ENCODE measurements at places on chromosomes 5 and 9.
A peak's percentile ranks its signal among the peaks of the same experiment; 100 is the strongest.

DNA sequence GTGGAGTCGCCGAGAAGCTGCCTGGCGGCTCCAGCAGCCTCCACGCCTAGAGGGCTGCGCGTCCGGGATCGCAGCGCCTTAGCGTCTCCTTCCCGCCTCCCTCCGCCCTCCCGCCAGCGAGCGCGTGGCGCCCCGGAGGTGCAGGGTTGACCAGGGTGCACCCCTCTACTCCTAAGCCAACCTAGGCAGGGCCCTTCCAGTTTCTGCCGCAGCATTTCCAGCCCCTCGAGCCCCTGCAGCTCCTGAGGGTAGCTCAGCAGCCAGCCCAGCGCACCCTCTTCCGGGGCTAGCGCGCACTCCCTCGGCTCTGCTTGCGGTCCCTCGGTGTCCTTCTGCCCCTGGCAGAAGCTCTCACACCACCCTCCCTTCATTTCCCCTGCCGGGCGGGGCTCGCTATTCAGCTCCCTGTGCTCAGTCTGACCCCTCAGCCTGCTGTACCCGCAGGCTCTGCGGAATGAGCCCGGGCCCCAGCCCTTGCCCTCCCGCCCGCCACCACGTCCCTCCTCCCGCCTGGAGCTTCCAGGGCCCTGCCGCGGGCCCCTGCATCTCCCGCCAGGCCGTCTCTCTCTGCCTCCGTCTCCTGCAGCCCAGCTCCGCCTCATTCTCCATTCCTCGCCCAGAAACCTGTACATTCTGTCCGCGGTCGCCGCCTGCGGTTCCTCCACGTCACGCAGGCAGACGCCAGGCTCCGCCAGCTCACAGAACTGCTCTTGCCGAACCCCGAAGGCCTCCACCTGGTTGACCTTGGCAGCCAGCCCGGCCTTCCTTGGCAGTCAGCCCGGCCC lies 61.8 kb downstream of the SPATA31C2 start:
- peak; percentile 30 for DNase-seq

DNA sequence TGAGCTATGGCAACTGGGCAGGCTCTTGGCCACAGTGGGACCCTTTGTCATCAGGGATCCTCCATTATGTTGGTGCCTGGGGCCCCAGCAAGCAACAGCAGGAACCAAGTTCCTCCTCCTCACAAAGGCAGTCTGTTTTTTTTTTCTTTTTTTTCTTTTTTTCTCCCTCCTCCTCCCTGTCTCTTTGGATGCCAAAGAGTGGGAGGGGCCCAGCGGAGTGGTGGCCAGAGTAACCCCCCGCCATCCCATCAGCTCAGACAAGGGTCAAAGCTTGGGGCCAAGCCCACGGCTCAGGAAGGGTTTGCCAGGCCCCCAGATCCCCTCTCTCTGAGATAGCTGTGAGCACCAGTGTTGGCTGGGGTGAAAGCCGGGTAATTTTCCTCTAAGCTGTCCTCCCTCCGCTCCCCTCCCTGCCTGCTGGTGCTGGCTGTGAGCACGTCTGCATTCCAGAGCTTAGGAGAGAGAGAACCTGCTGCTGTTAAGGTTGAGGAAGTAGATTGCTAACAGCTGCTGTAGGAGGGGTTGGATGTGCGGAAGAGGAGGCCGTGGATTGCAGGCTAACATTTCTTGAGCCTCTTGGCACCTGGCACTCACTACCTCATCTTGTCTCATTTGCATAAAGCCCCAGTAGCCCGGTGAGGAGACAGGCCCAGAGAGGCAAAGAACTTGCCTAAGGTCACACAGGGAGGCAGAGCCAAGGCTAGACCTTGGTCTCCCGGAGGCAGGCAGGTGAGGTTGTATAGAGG lies 21.2 kb downstream of the GSN start:
- DNase-seq: no peak

DNA sequence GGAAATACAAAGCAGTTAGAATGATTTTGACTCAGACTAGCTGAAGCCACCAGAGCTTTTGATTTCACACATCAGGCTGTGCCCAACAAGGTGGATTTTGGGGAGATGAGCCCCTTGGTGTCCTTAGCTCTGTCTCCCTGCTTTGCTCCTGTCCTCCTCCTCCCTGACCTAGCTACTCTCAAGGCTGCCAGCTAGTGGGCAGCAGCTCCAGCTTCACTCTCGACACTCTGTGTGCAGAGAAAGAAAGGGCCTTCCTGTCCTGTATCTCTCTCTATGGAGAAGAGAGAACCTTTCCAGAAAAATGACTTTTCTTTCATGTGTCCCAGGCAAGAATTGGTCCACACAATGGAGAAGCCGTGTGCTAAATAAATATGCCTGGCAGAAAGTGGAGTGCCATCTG lies 446.2 kb downstream of the SEMA5A start:
- no peak for DNase-seq

- no peak for DNase-seq
These were observed 6.4 kb downstream of the PRKAA1 start for GRCh38 chr5:40791715-40792139.

DNA sequence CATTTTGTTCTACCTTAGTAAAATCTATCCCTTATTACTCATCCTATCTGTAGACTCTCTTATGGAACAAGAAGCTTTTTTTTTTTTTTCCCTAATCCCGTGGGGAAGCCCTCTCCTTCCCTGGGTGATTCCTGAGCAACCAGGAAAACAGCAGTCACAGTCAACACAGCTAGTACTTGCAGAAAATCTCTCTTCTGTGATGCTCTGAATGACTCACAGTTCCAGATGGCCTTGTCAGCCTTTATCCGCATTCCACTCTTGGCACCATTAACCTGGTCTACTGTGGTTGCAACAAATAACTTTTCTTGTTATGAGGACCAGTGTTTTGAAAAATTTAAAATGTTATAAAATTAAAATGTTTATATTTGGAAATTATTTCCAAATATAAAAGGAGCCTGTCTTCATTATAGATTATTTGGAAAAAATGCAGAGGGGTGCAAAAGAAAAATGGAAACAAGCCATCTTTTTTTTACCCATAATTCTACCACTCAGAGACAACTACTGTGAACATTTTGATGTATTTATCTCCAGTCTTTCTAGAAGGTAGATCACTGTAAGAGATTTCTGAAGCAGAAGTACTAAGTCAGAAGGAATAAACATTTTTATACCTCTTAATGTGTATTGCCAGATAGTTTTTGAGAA lies 486.7 kb downstream of the RAB3C start:
- no peak for DNase-seq

GRCh38 chr9:76877961-76878360 lies 28.0 kb downstream of the PRUNE2 start:
- DNase-seq: no peak

GRCh38 chr5:151383011-151383410 lies 35.7 kb upstream of the SLC36A2 start:
- no peak for DNase-seq

DNA sequence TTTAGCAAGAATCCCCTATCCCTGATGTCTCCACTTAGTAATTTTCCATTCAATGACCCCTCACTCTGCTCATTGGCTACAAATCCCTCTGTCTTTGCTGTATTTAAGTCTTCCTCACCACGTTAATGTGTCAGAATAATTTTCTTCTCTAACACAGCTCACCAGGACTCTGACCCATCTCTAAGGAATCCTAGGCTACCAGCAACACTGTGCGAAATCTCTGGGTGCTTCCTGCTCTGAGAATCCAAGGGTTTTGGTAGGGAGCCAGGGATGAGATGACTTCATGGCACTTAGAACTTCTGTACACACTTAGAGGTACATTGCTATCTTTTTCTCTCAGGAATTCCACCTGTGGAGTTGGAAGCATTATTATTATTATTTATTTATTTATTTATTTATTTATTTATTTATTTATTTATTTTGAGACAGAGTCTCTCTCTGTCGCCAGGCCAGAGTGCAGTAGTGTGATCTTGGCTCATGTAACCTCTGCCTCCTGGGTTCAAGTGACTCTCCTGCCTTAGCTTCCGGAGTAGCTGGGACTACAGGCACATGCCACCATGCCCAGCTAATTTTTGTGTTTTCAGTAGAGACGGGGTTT lies 53.5 kb downstream of the FOXI1 start:
- no peak for DNase-seq

DNA sequence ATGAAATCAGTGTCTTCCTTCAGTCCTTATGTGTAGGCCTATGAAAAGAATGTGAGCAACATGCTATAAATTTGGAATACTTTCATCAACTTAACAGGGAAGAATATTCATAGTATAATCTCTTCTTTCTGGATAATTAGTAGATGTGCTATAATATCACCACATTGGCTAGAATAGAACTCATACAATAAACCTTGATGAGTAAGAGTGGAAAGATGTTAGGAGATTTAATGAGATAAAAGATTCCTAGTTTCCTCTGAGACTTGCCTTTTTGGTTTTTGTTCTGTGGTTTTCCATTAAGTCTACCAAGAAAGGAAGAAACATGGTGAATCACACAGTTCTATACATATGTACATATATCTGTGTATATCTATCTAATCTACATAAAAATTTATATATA lies 301.8 kb upstream of the PRR16 start:
- DNase-seq: no peak

GRCh38 chr5:115579747-115580173 lies 22.5 kb downstream of the TICAM2 start:
- no peak for DNase-seq

- DNase-seq: no peak
These were observed 34.0 kb upstream of the ADAMTS19 start for GRCh38 chr5:129426071-129426470.

DNA sequence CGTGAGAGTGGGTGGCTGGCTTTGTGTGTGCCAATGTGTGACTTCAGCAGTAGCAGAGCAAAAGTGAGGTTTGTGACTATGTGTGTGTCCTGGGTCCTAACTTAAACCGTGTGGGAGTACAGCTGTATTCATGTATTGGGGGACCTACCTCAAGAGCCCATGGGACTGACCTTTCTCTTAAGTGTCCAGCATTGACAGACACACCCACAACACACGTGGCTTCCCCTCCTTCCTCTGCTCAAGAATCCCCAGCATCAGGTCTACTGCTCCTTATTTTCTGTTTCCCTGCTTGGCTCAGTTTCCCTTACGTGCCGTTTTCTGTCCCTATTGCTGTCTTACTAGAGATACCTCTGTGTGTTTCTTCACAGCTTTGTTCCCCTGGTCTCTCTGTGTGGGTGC lies 616 bp downstream of the IL11RA start:
- no peak for DNase-seq

DNA sequence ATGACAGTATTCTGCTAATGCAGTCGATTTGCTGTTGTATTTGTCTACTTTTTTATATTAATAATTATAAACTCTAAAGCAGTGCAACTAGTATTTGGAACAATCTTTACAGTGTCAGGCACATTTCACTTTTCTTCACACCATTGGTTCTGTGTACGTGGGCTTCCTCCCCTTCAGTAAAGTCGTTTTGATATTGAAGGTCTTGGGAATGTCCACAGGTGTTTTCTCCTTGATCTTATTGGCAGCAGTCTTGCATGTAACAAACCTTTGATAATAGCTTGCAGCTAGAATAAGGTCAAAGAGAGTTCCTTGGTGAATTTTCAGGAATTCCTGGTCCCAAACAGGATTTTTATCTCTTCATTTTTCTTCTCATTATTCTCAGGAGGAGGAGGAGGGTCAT lies 12.2 kb downstream of the DDX4 start:
- DNase-seq: no peak

DNA sequence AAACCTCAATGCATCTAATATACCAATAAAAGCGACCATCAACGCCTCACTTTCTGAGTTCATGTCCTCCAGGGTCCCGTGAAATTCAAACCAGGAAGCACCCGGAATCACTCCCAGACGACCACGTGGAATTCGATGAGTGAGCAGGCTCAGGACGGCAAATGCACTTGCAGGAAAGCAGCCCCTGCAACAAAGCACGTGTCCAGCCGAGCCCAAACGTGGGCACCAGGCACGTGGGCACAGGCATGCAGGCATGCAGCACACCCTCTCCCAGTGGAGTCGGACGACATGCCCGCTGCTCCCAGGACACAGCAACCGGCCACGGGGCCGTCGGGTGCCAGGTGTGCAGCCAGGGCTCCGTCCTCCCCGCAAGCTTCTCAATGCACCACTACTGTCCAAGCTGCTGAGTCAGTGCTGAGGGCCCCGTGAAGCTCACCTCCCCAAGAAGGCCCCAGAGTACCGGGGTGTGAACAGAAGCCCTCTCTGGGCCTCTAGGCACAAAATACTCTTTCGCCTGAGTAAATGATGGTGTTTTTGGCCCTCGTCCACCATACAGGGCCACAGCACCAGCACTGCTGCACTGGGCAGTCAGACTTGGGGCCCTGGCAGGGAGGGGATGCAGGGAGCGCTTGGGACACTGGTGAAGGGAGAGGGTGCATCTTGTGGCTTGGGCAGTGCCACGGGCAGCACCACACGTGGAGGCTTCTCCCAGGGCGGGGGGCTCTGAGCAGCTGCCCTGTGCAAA lies 87.6 kb downstream of the VAV2 start:
- no peak for DNase-seq

DNA sequence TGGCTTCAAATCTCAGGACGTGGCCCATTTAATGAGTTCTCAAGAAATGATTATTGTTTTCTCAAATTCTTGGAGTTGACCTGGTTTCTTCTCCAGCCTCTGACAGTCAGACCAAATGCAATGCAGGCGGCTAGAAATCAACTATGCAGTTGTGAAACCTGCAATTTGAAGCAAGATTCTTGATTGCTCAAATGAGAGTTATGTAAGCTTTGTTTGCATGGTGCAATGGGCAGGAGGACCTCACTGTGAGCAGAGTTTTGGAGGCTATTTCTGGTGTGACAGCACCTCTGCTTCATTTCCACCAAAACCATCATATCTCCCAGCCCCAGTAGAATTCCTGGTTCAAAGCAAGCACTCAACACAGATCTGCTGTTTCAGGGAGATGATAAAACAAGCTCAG lies 500.0 kb upstream of the KLF4 start:
- no peak for DNase-seq

DNA sequence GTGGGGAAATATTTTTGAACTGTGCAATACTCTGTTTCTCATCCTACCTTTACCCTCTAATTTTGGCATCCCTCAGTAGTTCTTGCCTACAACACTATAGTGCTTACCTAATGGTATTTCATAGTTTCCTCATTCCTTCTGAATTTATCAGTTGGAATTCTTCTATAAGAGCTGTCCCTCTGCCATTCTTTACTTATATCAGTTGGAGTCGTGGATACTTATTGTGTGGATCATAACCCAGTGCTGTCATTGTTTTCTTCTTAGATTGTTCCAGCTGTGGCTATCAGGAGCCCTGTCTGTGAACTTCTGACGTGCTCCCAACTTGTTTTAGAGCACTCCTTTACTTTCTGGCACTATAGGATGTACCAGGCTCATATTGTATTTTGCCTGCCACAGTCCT lies 146.1 kb upstream of the OTULINL start:
- no peak for DNase-seq

GRCh38 chr9:5557606-5558587 lies 47.6 kb downstream of the PDCD1LG2 start:
- peak; percentile 25 for DNase-seq

DNA sequence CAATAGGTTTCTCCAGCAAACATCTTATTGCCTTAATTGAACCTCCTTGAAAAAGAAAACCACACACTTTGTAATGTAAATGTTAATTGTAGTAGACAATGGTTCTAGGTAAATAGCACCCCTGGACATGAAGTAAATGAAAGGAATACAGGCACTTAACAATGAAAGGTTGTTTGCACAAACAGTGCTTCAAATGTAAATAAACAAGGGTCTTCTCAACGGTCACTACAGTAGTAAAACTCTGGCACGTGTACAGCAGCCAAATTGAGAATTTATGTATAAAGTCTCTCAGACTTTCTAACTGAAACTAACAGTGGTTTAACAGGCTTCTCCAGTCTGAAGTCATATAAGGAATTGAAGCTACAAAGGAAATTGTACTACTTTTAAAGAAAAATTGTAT lies 218.3 kb downstream of the MEF2C start:
- DNase-seq: no peak

- DNase-seq: no peak
These were observed 8.1 kb downstream of the PPP3R2 start for GRCh38 chr9:101586651-101587050.

GRCh38 chr9:69027355-69028097 lies 8.0 kb upstream of the FXN start:
- DNase-seq: peak; percentile 54
